ENCODE measurements at places on chromosomes 1 and 21. TPM values are rescaled to one million over a fixed set of nuclear protein-coding genes. Genes with fewer than 3 reads are reported as not detected.

The ARHGEF16 gene
- 0.51 TPM for total RNA-seq

The TMEM82 gene
- not detected for total RNA-seq

The LIX1L gene
- total RNA-seq = 21.1 TPM

The MCOLN2 gene
- total RNA-seq = 0.05 TPM

The TP73 gene
- not detected for total RNA-seq

The TXLNA gene
- total RNA-seq = 83.7 TPM

The FASLG gene
- total RNA-seq = not detected

The VASH2 gene
- total RNA-seq = 0.19 TPM

The NECTIN4 gene
- total RNA-seq = 0.17 TPM

The CFAP141 gene
- total RNA-seq = not detected

The BCAR3 gene
- 47.1 TPM for total RNA-seq

The KRTAP7-1 gene
- not detected for total RNA-seq

The C8B gene
- total RNA-seq = not detected

The LINGO4 gene
- total RNA-seq = not detected

The OXCT2 gene
- total RNA-seq = 7.0 TPM

The UQCRHL gene
- total RNA-seq = 3.4 TPM

The ILDR2 gene
- total RNA-seq = 1.0 TPM

The CAP1 gene
- 574 TPM for total RNA-seq

The LRRC53 gene
- total RNA-seq = not detected

The GJB5 gene
- not detected for total RNA-seq

The NR5A2 gene
- total RNA-seq = 7.9 TPM

The HAO2 gene
- not detected for total RNA-seq

The PDPN gene
- total RNA-seq = 65.0 TPM

The PTAFR gene
- total RNA-seq = 0.17 TPM

The MYOM3 gene
- not detected for total RNA-seq

The COL9A2 gene
- 1.2 TPM for total RNA-seq

The DTL gene
- 12.6 TPM for total RNA-seq

The NASP gene
- total RNA-seq = 114 TPM

The PTP4A2 gene
- 243 TPM for total RNA-seq

The MED8 gene
- total RNA-seq = 45.9 TPM

The KRTAP15-1 gene
- not detected for total RNA-seq

The IGFN1 gene
- total RNA-seq = under 0.01 TPM

The ACTN2 gene
- 0.09 TPM for total RNA-seq

The CYP4B1 gene
- 0.17 TPM for total RNA-seq

The PTGFR gene
- 0.34 TPM for total RNA-seq

The KCNJ15 gene
- total RNA-seq = 1.4 TPM

The SAMD13 gene
- 1.5 TPM for total RNA-seq

The TEX38 gene
- total RNA-seq = not detected
